ENCODE measurements at places on chromosomes 7 and 10.

GRCh38 chr7:21317966-21318915 is 109.6 kb upstream of the SP4 start:
- DNase-seq = no peak

DNA sequence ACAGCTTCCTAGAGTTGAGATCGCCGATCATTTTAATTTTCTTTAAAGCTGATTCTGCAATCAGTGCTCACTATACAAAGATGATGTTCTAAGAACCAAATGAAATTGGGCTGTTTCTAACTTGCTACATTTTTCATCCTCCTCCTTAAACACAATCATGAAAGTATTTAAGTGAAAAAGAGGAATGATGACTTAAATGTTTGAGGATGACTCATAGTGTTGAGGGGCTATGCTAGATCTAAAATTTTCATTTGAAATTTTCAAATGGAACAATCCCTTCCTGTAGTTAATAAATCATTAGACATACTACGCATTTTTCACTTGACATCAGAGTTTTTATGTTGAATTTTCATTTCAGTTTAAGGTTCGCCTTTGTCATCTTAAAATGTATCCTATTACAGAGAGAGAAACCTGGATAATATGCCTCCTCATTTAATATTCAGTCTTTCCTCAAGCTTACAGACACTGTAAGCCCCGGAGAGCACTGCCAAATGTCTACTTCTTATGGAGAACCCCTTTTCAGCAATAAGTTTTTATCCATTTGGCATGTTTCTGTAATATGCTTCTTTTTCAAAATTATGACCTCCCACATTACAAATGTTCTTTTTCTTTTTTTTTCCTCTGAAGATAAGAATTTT is 499.6 kb downstream of the MAGI2 start:
- no peak for DNase-seq

DNA sequence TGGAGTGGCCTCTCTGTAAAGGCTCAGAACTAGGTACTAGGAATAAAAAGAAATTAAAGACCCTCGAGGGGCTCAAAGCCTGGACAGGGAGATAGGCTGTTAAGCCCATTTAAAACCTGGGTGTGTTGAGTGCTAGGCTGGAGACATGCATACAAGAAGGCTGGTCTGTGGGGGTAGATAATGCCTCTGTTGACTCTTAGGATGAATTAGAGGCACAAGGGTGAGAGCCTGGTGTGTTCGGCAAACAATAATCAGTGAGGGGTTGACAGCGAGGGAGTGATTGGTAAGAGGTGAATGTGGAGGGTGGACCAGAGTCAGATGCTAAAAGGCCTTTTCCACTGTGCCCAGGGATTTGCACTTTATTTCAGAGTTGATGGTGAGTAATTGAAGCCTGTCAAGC is 12.7 kb downstream of the GSTO2 start:
- no peak for DNase-seq

- no peak for DNase-seq
Measured at GRCh38 chr10:29472301-29473086, 162.3 kb downstream of the SVIL start.

- no peak for DNase-seq
Measured at GRCh38 chr10:117578999-117579590, 36.5 kb downstream of the EMX2 start.

- DNase-seq = no peak
Measured at GRCh38 chr10:26556748-26557640, 118.9 kb downstream of the APBB1IP start.

DNA sequence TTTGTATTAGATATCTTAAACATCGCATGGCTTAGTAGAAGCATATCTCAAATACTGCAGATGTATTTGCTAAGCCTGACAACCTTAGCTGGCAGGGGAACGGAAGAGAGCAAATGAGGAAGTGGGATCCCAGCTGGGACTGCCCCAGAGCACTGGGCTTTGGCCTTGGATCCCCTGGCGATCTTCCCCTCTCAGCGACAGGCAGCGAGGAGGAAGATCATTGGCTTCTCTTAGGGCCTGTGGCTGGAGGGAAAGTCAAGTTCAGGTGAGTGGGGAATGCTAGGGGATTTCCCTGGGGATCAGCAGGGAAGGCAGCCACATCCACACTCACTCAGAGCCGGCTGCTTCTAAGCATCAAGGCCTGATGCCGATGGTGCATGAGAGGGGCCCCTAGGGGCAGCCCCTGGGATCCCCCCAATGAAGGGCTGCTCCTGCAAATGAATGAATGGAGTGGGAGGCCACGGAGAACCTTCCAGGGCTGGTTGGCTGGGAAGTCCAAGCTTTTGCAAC is 42.0 kb downstream of the LYZL2 start:
- peak; percentile 58 for DNase-seq

DNA sequence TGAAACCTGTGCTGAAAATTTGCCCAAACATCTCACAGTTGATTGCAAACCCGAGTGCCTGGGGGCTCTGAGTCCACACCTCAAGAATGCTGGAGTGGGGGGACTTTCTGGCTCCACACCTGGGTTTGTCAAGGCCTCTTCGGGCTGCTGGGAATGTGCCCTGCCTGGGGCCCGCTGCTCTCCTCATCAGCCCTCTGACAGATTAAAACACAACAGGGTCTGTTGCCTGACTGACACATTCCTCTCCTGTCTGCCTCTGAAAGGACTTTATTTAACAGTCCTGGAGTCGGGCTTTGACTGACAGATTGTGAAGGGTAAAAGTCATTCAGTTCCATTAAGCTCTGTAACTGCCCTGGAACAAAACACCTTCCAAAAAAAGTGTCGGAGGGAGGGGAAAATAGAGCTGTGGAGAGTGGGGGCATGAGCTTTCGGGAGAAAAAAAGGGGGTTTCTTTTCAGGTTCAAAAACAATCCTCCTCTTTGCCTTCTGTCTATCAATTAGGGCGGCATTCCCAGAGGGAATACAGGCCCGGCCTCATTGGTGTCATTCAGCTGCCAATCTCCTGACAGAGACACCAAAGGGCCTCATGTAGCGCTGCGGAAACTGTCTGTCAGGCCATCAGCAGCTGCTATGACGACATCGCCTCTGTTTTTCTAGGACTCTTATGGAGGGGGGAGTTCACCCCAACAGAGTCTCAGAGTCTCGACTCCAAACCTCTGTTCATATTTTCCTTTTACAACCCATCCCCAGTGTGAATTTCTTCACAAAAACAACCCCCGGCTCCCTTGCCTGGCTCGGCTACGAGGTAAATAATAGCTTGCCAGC is 398.8 kb upstream of the NFE2L3 start:
- no peak for DNase-seq

DNA sequence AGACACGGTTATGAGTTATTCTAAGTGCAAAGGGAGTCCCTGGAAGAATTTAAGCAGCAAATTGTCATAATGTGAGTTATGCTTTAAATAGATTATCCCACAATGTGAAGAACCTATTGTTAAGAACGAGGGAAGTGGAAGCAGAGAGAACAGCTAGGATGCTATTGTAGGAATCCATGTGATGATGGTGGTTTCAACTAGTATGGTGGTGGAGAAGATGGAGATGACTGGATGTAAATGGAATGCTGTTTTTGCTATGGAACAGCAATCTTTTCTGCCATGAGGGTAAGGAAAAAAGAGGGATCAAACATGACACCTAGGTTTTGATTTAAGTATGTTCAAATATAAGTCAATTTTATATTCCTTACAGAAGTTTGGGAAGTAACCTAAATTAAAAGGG is 191.3 kb downstream of the RNF133 start:
- no peak for DNase-seq

DNA sequence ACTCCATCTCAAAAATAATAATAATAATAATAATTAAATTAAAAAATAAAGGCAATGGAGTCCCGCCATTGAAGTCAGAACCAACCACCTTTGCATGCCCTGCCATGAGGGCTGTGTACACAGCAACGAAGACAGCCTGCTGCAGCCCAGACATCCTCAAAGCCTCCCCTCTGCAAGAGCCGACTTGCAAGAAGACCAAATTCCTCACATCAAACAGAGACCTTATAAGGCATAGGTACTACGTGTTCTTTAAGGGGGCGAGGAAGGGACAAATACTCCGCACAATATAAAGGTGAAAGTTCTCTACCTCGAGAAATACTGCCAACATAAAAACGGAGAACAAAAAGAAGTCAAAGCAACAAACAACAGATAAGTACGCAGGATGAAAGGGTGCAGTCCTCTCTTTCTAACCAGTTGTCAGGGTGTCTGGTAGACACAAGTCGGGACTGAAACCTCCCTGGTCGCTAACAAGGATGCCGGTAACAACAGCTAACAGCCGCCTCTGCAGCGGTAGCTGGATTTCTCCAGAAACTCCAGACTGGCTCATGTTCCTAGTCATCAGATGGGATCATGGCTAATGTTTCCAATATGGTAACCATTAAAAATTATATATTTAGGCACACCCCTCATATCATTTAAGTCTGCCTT is 23.6 kb downstream of the FGFR2 start:
- no peak for DNase-seq

DNA sequence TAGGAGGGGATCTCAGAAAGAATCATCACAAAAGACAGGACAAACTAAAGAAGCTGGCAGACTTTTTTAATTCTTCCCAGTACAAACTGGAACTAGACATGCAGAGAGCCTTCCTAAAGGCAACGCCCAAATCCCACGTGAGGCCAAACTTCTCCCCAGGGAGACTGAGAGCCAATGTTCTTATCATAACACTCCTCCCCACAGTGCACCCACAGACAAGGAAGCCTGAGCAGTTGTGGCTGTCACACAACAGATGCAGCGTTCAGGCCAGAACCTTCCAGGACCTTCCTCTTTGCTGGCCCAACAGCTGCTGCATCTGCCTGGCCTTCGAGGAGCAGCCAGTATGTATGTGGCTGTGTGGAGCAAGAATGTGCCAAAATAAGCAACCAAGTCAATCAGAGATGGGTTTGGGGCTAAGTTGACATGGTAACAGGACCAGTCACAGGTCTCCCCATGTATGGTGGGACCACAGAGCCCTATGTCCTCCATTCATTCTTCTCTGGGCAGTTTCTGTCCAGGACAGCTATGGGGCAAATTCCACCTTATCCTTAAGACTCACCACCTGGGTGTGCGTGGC is 34.9 kb downstream of the SRPK2 start:
- peak; percentile 35 for DNase-seq

DNA sequence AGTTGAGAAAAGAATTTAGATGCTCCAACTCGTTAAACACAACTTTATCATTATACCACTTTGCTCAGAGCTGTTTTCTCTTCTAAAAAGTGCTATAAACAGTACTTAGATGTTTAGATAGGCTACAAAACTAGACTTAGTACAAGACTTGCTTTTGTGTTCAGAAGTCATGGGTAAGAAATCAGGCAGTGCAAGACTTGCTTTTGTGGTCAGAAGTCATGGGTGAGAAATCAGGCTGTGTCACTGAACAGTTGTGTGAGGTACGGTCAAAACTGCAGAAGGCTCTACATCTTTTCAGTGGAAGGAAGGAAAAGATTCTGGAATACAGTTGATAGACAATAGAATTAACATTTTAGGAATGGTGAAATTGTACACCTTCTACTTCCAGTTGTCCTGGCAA is 239.7 kb downstream of the DNAJB9 start:
- no peak for DNase-seq

GRCh38 chr10:102394801-102395399 is 605 bp upstream of the NFKB2 start:
- no peak for DNase-seq

DNA sequence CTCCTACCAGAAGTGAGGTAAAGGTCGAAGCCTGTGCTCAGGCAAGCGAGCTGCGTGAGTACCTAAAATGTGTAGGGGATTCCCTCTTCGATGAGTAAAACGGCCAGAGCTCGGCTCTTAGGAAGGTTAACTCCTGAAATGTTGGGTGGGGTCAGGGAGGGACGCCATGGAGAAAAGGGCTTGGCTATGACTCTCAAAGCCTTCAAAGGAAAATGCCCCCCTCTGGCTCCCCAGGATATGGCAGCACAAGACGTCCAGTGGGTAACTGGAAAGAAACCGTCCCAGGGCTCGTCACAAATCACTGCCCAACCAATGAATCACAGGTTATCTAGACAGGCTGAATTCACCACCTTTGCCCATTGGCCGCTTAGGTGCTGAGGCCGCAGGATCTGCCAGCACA is 58.0 kb downstream of the CALML3 start:
- DNase-seq = peak; percentile 37

- DNase-seq = no peak
Measured at GRCh38 chr10:96703358-96703757, 17.0 kb downstream of the PIK3AP1 start.

DNA sequence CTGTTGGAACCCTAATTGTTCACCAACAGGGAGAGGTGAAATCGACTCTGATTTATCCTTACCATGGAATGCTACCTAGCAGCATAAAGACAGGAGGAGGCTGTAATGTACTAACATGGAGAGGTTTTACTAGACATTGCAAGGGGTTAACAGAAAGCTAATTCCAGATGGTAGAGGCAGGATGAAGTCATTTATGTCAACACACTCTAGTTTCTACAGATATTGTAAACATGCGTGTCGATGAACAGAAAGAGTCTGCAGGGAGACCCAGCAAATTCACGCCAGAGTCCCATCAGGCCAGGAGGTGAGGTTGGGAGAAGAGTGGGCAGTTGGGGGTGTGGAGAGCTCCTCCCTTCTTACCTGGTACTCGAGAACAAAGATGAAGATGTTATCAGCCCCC is 7.0 kb downstream of the NPC1L1 start:
- no peak for DNase-seq

DNA sequence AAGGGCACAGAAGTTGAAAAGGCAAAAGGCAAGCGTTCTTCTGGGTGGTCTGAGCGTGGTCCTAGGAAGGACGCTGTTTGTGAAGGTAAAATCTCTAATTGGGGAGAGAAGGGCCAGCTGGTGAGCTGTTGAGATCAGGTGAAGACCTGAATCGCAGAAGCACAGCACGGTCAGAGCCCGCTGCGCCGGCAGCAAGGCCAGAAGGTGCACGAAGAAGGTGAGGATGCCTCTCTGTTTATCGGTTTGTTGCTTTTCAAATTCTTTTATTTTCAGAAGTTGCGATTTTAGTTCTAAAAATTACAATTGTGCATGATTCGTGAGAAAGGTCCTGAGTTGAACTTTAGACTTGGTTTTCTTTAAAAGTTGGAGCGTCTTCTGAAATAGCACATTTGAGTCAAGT is 247.8 kb upstream of the FOXK1 start:
- DNase-seq = no peak

DNA sequence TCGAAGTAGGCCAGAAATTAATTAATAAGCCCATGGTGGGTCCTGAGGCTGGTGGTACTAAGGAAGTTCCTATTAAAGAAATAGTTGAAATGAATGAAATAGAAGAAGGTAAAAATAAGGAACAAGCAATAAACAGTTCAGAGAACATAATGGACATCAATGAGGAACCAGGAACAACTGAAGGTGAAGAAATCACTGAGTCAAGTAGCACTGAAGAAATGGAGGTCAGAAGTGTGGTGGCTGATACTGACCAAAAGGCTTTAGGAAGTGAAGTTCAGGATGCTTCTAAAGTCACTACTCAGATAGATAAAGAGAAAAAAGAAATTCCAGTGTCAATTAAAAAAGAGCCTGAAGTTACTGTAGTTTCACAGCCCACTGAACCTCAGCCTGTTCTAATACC is 36.0 kb downstream of the SLK start:
- no peak for DNase-seq

GRCh38 chr7:50832744-50833143 is 50.0 kb upstream of the GRB10 start:
- no peak for DNase-seq

- DNase-seq = no peak
Measured at GRCh38 chr7:72793791-72794190, 34.2 kb downstream of the TYW1B start.

- DNase-seq = no peak
Measured at GRCh38 chr7:153832160-153832559, 220.0 kb upstream of the DPP6 start.
